Activated naive CD4-positive, alpha-beta T cell treated with Interleukin-2 at 50 U/mL for 16 hours (primary cell): ENCODE measurements at places on chromosomes 16 and 17.
A peak's percentile ranks its signal among the peaks of the same experiment; 100 is the strongest.

GRCh38 chr16:59864981-59865666 lies 1131.0 kb upstream of the GOT2 start:
- DNase-seq: no peak

DNA sequence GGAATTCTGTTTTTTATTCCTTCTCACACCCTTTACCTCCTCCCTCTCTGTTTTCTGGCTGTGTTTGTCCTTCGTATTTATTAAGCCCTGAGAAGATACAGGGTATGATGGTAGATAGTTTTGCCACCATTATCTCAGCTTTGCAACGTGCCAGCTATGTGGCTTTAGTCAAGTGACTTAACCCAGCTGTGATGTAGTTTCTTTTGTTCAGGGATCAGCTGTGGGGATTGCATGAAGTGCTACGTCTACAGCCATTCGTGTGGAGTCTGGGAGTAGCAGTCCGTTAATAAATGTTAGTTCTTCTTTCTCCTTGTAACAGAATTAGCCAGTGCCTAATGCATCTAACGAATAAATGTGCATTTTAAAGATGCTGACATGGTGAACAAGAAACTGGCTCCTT lies 128.4 kb downstream of the HAPSTR1 start:
- DNase-seq: no peak

- DNase-seq: no peak
Observed at GRCh38 chr17:225551-225950, 44.1 kb upstream of the DOC2B start.

GRCh38 chr17:80845069-80845862 lies 146.4 kb upstream of the CHMP6 start:
- no peak for DNase-seq

DNA sequence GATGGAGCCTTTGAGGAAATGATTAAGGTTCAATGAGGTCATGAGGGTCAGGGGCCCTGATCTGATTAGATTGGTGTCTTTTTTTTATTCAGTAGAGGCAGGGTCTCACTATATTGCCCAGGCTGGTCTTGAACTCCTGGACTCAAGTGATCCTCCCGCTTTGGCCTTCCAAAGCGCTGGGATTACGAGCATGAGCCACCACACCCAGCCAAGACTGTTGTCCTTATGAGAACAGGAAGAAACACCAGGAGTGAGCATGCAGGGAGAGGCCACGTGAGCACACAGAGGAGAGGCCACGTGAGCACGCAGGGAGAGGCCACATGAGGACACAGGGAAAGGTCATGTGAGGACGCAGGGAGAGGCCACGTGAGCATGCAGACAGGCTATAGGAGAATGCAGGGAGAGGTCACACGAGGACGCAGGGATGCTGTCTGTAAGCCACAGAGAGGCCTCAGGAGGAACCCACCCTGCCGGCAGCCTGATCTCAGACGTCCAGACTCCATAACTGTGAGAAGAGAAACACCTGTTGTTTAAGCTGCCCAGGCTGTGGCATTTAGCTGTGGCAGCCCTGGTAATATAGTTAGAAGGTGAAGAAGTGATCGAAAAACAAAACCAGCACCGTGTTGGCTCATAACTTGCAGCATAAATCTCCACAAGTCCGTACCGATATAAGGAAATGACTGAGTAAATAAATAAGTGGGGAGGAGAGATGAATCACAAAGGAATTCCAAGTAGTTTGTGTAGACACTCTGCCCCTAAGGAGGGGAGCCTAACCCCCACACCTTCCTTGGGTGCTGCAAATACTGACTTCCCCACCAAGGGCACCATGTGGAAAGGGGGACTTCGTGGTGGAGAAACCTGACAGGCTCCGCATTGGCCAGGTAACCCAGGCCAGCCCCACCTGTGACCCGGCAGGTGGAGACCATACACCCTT lies 14.6 kb upstream of the CSNK1D start:
- DNase-seq: no peak

DNA sequence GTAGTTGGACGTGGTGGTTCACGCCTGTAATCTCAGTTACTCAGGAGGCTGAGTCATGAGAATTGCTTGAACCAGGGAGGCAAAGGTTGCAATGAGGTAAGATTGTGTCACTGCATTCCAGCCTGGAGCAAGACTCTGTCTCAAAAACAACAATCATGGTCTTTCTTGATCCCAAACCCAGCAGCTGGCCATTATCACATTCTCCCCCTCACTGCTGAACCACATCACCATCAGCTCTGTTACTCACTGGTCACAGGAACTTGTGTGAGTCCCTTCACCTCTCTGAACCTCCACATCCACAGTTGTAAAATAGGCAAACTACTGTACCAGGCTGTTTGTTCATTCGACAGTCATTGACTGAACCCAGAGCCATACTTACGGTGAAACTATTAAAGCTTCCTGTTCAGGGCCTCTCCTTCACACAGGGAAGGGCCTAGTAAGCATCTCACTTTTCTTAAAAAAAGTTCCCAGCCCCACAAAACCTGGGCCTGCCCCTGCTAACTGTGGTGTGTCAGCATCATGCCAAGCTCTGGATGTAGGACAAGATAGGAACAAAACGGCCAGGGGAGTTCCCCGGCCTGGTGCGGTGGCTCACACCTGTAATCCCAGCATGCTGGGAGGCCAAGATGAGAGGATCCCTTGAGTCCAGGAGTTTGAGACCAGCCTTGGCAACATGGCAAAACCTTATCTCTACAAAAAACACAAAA lies 104.7 kb downstream of the COPRS start:
- DNase-seq: no peak

GRCh38 chr17:30520436-30520835 lies 43.2 kb downstream of the GOSR1 start:
- DNase-seq: no peak

DNA sequence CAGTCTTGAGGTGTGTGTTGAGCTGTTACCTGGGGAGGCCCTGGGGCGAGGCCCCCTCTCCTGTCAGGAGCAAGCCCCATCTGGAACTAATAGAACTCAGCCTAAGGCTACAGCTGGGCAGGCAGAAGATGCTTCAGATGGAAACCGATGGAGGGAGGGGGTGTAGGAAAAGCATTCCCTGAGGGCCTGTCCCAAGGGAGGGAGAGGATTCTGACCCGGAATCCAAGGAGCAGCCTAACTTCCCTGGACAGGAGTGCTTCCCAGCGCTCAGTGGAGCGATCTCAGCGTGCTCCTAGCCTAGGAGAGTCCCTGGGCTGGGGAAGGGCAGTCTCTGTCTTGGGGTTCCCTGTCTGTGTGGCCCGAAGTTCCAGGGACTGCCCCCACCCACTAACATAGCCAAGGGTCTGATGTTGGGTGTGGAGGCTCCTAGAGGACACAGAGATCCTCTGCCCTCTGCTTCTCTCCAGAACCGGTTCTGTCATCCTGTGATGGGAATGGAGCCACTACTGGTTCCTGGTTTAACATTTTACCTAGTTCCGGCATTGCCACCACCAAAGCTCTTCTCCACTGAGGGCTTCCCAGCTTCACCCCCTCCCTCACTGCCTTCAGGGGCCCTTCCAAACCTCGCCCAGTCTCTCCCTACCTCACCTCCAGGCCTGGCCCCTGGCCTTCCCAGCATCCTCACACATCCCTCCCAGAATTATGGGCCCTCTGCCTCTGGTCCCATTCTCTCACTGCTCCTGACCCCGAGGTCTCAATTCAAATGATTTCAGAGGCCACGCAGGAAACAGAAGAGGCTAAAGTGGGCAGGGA lies 58.7 kb downstream of the RTN4RL1 start:
- DNase-seq: no peak

- no peak for DNase-seq
Observed at GRCh38 chr17:48052956-48053757, 5.0 kb downstream of the NFE2L1 start.

GRCh38 chr16:23949630-23950290 lies 114.0 kb downstream of the PRKCB start:
- peak; percentile 51 for DNase-seq

GRCh38 chr16:58022601-58023371 lies 2.8 kb upstream of the MMP15 start:
- DNase-seq: no peak

- DNase-seq: no peak
Observed at GRCh38 chr17:7186241-7186640, 7.1 kb upstream of the ASGR1 start.

DNA sequence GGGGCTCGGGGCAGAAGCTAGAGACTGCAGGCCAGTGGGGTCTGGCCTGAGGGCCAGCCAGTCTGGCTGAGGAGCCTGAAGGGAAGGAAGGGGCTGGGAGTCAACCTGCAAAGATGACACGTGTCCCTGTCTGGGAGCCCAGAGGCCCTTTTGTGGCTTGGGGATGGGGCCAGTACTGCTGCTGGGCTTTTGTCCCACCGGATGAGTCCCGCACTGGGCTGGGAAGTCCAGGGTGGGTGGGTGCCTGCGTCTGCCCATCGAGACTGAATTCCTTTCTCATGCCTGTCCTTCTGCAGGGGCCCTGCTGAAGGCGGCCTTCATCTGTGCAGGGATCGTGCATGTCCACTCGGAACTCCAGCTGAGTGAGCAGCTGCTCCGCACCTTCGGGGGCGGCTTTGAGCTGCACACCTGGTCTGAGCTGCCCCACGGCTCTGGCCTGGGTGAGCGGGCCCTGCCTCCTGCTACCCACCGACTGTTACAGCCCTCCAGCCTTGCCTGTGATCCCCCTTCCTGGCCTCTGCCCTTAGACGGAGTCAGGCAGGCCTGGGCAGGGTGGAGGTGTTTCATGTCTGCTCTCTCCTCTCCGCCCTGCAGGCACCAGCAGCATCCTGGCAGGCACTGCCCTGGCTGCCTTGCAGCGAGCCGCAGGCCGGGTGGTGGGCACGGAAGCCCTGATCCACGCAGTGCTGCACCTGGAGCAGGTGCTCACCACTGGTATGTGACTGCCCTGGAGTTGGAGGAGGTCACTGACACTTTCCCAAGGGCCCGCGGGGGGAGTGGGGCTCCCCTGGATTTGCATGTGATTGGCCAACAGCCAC lies 20.9 kb downstream of the FCSK start:
- DNase-seq: no peak

GRCh38 chr17:15406081-15406480 lies 61.3 kb downstream of the CDRT4 start:
- no peak for DNase-seq

- no peak for DNase-seq
Observed at GRCh38 chr17:38430822-38431221, 2.6 kb downstream of the ARHGAP23 start.

GRCh38 chr16:81431554-81432353 lies 12.9 kb upstream of the CMIP start:
- DNase-seq: no peak

GRCh38 chr17:31113939-31114338 lies 19.2 kb downstream of the NF1 start:
- DNase-seq: no peak

GRCh38 chr16:86740906-86741799 lies 162.8 kb downstream of the FOXL1 start:
- no peak for DNase-seq

- no peak for DNase-seq
Observed at GRCh38 chr17:80217703-80218362, 2.3 kb downstream of the SGSH start.

GRCh38 chr16:53433930-53434376 lies 318 bp upstream of the RBL2 start:
- no peak for DNase-seq

DNA sequence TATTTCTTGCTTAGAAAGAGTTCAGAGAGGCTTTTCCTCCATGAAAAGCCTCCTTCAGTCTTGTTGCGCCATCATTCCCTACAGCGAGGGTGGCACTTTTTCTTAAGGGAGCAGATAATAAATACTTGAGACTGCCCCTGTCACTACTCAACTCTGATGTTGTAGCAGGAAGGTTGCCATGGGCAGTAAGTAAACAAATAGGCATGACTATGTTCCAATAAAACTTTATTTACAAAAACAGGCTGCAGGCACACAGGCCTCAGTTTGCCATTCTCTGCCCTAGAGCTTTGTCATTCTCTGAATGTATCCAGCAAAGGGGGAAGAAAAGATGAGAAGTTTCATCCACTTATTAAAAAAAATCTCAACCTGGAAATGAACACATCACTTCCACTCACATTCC lies 60.4 kb downstream of the MYOCD start:
- no peak for DNase-seq

GRCh38 chr17:66753126-66753920 lies 81.6 kb upstream of the CACNG5 start:
- DNase-seq: no peak

- DNase-seq: peak; percentile 77
Observed at GRCh38 chr16:15642557-15643047, 352 bp downstream of the MARF1 start.

DNA sequence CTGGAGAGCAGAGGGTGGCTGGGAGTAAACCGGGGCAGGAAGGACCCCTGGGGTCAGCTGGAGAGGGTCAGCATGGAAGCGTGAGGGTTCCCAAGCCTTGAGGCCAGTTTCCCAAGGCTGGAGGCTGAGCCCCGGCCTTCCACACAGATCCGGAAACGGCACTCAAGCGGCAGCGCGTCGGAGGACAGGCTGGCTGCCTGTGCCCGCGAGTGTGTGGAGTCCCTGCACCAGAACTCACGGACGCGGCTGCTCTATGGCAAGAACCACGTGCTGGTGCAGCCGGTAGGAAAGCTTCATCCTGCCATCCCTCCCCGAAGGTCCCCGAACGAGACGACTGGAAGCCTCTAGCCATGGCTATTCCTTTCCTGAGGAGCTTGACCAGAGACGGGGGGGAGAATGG lies 26.0 kb downstream of the SGSM2 start:
- no peak for DNase-seq

DNA sequence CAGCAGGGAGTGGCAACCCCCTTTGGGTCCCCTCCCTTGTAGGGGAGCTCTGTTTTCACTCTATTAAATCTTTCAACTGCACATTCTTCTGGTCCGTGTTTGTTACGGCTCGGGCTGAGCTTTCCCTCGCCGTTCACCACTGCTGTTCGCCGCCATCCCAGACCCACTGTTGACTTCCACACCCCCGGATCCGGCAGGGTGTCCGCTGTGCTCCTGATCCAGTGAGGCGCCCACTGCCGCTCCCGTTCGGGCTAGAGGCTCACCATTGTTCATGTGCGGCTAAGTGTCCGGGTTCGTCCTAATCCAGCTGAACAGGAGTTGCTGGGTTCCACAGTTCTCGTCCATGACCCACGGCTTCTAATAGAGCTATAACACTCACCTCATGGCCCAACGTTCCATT lies 408.1 kb downstream of the KCNJ2 start:
- DNase-seq: no peak

DNA sequence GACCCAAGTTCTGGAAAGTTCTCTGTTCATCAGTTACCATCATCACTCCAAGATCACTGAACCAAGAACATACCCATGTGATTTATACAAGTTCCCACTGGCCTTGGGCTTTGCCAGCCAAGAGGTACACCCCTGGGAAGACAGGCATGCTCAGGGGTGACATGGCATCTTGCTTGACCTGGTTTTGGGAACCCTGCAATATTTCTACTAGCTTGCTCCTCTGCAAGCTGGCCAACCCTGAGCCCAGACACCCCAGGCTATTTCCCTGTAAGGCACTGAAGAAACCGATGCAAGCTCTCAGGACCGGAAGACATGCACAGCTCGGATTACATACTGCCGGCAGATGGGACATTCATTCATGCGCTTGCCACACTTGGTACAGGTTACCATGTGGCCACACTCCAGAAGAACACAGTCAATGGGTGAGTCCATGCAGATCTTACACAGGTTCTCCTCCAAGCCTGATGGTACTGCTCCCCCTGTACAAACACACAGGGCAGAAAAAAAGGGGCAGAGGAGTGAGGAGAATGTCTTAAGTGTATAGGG lies 31.4 kb downstream of the LIG3 start:
- DNase-seq: no peak

GRCh38 chr17:66414561-66415175 lies 112.3 kb downstream of the PRKCA start:
- no peak for DNase-seq
